H1 (cell line): ENCODE measurements at places on chromosomes 2 and 18. TPM values are rescaled to one million over a fixed set of nuclear protein-coding genes. Genes with fewer than 3 reads are reported as not detected.

- DNase-seq: no peak
Measured at GRCh38 chr2:134252092-134252750, 1.7 kb upstream of the MGAT5 start.

Gene GNAL
- 18.2 and 18.3 TPM in 2 replicates for total RNA-seq

GRCh38 chr2:55097461-55098410, 47.5 kb upstream of the RTN4 start:
- no peak for DNase-seq

DNA sequence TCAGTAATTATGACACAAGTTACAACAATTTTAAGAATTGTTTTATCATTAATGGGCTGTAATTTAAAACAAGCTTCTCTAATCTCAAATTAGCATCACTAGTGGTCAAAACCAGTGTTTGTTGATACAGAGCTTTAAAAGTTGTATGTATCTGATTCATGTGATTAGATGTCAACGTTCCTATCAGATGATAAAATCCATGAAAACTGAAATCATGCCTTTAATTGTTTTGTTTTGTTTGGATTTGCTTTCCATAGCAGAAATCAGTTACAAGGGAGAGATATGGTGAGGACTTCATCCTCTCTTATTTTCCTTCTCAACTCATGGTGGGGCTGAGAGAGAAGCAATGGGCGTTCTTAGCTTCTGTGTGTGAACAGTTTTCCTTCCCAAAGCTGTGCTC, 469.6 kb downstream of the PID1 start:
- no peak for DNase-seq

- DNase-seq: no peak
Measured at GRCh38 chr2:50975546-50975945, 56.4 kb downstream of the NRXN1 start.
